Activated CD8-positive, alpha-beta T cell treated with anti-CD3 and anti-CD28 coated beads for 36 hours (primary cell): ENCODE measurements at places on chromosomes 7 and 10. TPM values are rescaled to one million over a fixed set of nuclear protein-coding genes. Genes with fewer than 3 reads are reported as not detected.

Gene KLF14
- total RNA-seq = not detected

Gene TLX1
- total RNA-seq = not detected

Gene TFR2
- 11.3 TPM for total RNA-seq

Gene PNLIPRP3
- total RNA-seq = not detected

Gene GARIN1A
- 0.25 TPM for total RNA-seq

DNA sequence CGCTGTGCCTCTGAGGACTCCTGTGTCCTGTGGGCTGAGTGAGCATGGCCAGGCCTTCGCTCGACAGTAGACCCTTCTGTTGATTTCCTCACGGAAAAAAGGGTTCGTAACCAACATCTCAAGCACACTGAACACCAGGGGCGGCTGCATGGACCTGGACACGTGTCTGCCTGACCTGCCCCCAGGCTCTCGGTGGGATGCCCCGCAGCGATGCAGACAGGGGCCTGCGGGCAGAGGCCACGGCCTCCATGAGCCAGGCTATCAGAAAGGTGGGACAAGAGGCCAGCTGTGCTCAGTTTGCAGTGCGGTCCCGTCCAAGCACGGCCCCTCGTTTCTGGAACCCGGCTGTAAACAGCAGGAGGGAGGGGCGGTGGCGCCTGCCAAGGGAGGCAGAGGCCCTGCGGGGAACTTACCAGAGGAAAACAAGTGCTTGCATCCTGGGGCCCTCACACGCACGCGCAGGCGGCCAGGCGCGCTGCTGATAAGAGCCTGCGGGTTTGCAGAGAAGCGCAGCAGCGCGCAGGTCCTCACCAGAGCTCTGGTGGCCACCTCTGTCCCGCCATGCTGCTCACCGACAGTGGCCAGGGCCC, 10.6 kb downstream of the GPR146 start:
- peak; percentile 68 for DNase-seq

GRCh38 chr7:40586197-40586596, 451.4 kb downstream of the SUGCT start:
- no peak for DNase-seq

DNA sequence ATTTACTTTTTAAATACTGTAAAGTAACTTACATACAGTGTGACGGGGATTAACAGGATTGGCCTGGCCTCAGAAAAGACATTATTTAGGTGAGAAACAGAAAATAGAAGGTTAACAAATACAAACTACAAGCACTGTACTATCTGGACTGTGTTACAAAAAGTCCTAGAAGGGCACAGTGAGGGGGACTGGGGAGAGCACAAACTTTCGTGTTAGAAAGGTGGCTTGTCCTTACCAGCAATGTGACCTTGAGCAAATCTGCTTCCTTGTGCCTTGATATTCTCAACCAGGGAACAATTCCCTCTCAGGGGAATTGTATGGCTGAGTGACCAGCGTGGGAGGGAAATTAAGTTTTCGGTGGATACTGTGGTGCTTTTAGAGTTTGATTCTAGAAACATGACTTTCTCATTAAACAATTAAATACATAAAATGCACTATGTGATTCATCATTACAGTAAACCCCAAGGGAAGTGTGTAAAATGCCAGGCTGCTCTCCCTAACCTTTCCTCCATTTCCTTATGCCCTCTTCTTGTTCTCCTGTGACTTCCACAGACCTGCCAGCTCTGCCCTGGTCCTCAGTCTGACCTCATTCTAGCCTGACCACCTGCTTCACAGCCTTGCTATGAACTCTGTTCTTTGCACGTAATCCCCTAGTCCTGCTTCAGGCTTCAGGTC, 57.7 kb downstream of the OSBPL3 start:
- no peak for DNase-seq

DNA sequence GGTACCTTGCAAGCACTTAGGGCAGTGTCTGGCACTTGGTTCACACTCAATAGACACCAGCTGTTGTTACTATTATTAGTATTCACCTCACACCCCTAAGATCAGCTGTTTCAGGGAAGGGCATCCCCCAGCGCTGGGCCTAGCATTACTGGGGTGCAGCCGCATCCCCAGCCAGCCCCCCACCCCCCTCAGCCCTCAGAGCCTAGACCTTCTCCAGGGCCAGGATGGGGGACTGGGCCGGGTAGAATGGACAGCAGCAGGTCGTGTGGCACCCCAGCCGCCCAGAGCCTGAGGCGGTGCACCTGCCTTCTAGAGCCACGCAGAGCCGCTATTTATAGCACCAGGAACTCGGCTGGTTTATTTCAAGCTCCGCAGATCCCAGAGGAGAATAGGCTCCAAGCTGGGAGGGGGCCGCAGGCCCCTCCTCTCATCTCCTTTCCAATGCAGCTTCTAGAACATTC, 60.5 kb downstream of the GTF2IRD1 start:
- no peak for DNase-seq

- DNase-seq = no peak
Measured at GRCh38 chr10:16505161-16505560, 16.5 kb downstream of the C1QL3 start.

- DNase-seq = no peak
Measured at GRCh38 chr10:122435212-122435827, 19.1 kb upstream of the ARMS2 start.

GRCh38 chr7:111159426-111159825, 68.5 kb downstream of the LRRN3 start:
- no peak for DNase-seq

GRCh38 chr10:132706701-132707100, 79.2 kb downstream of the NKX6-2 start:
- no peak for DNase-seq

GRCh38 chr10:69759641-69760040, 42.1 kb upstream of the COL13A1 start:
- no peak for DNase-seq

GRCh38 chr10:126663880-126664279, 6.6 kb downstream of the C10orf90 start:
- no peak for DNase-seq

DNA sequence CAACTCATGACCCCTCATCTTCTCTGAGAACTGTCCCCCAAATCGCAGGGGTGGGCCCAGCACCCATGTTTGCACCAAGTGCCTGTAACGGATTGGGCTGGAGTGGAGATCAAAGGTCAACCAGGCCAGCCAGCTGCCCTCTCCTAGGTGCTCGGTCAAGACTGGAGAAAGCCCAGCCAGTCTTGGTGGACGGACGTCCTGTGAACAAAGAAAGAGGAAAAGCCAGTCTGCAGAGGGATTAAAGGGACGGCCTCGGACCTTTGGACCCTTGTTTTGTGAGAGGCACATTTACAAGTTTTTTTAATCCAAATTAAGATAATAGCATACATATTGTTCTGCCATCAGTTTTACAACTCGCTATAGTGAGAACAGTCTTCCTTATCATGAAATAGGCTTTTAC, 31.7 kb upstream of the GALNTL5 start:
- DNase-seq = no peak

DNA sequence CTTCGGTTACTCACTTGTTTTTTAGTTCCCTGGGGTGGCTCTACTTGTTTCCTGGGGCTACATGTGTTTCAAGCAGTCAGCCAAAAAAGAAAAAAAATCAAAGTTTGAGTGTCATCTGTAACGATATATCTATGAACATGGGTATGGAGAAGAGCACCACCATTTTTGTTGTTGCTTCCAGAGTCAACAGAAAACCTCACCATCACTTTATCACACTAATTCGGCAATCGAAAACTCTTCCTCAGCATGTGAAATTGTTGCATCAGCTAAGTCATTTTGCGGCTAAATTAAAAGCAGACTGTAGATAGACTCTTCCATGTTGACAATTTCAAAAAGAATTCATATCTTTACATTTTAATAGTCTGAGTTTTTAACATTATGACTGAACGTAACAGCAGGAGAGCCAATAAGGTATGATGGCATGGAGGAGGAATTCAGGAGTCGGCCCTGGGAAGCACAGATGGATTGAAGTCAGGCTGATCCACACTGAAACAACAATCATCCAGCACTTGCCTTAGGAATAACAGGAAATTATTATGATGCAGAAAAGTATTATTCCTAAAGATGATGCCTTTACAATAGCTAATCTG, 455.7 kb upstream of the KLF6 start:
- no peak for DNase-seq

- DNase-seq = no peak
Measured at GRCh38 chr7:145169908-145170307, 334.1 kb upstream of the TPK1 start.

DNA sequence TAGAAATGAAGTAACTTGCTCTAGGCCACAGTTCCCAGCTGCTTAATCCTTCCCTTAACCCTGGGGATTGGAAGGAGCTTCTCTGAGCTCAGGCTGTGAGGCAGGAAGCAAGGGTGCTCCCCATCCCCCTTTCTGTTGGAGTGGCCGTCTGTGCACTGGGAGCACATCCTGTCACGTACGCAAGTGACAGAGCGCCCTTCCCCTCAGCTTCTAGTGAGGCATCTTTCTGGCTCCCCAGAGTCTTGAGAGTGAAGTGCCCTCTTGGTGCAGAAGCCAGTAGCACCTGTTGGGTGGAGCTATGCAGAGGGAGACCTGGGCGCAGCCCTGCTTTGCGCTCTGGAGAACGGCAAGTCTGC, 47.8 kb downstream of the SHH start:
- peak; percentile 85 for DNase-seq

GRCh38 chr7:2163600-2164555, 68.9 kb downstream of the MAD1L1 start:
- no peak for DNase-seq
